ENCODE measurements at places on chromosomes 7 and 10.

DNA sequence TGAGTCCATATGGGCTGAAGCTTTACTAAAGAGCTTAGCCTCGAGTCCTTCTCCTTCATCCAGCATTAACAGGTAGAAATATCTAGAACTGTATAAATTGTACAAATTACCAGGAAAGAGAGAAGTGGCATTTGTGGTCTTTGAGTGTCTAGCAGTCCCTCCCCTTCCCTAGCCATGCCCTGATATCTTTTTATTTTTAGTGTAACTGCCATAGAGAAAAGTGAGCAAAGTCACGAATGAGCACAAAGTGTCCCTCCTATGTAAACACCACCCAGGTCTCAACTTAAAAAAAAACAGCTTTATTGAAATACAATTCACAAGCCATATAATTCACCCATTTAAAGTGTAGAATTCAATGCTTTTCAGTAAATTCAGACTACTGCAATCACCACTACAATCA is 339.0 kb upstream of the ZMIZ1 start:
- H3K27me3 ChIP-seq: peaks cover 76% of the 10 kb centered on the region
- H3K4me3 ChIP-seq: no peak overlapping the region
- no peak overlapping the region for H3K27ac ChIP-seq
- no peak for DNase-seq
- H3K4me1 ChIP-seq: no peaks in the 10 kb centered on the region

- no peaks in the 10 kb centered on the region for H3K27me3 ChIP-seq
- peaks cover 9% of the 10 kb centered on the region for H3K4me1 ChIP-seq
- no peak overlapping the region for H3K4me3 ChIP-seq
- DNase-seq: no peak
These were observed 2.6 kb downstream of the ST7 start for GRCh38 chr7:116955801-116956476.

DNA sequence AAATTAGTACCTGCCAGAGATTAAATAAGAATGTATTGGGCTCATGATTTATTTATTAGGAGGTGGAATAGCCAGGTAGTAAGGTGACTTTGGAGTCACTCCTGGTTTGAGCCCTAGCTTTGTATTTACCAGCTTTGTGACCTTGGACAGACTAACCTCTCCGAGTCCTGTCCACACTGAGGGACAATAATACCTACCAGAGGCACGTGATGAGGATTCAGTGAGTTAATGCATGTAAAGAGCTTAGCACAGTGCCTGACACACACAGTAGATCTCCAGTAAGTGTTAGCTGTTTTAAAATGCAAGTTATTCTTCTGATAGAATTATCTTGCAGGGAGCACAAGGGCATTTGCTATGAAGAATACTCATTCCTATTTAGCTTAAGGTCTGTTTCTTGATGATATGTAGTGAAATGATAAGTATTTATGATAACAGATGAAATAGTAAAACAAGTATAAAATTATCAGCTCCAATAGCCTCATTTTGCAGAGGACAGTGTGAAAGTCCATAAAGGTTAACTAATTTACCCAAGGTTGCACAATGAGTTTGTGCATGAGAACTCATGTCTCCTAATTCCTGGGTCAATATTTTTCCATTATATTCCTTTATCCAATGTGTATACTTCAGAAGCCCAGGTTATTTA is 36.4 kb downstream of the RABGEF1 start:
- no peaks in the 10 kb centered on the region for H3K27me3 ChIP-seq
- H3K4me1 ChIP-seq: peaks cover 14% of the 10 kb centered on the region
- no peak overlapping the region for H3K4me3 ChIP-seq
- H3K36me3 ChIP-seq: peaks cover 29% of the 10 kb centered on the region
- no peak for DNase-seq

DNA sequence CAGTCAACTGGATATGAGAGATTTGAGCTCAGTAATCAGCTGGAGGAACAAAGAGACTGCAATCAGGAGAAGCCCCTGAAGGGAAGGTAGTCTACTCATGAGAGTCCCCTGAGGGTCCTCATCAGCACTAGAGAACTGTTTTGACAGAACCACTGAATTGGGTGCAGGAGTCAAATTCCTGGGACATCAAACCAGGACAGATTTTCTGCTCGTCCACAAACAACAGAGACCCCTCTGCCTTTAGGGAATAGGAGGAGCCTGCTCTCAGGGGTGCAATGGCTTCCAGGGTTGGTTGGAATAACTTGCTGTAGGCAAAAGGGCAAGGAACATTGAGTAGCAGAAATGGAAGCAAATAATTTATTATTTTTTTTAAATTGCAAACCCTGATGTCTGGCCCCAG is 21.9 kb upstream of the NEUROD6 start:
- no peaks in the 10 kb centered on the region for H3K36me3 ChIP-seq
- no peaks in the 10 kb centered on the region for H3K4me1 ChIP-seq
- H3K4me3 ChIP-seq: no peak overlapping the region
- no peak for DNase-seq
- no peaks in the 10 kb centered on the region for H3K27me3 ChIP-seq
